ENCODE measurements at places on chromosomes 16 and 17. TPM values are rescaled to one million over a fixed set of nuclear protein-coding genes. Genes with fewer than 3 reads are reported as not detected.

Gene NGFR
- 4.1 TPM for total RNA-seq

Gene MT3
- 3.8 TPM for total RNA-seq

Gene EVPLL
- not detected for total RNA-seq

Gene PIK3R5
- 2.5 TPM for total RNA-seq

Gene ADAMTS18
- not detected for total RNA-seq

Gene ABCC12
- total RNA-seq, result not detected

Gene SLFN13
- total RNA-seq, result 3.9 TPM

Gene RHBDF2
- total RNA-seq, result 17.7 TPM

Gene STUB1
- total RNA-seq, result 144 TPM

Gene EPOP
- total RNA-seq, result 0.57 TPM

Gene PLXDC1
- total RNA-seq, result 15.8 TPM

Gene TPSG1
- not detected for total RNA-seq

Gene TBX21
- total RNA-seq, result 0.40 TPM

Gene TGFB1I1
- 13.6 TPM for total RNA-seq

Gene AIPL1
- total RNA-seq, result not detected

Gene HCRT
- total RNA-seq, result not detected

Gene KRT32
- not detected for total RNA-seq

Gene PRDM7
- not detected for total RNA-seq

Gene CHD9
- 36.4 TPM for total RNA-seq

Gene TRIM25
- total RNA-seq, result 19.5 TPM

Gene IL4R
- total RNA-seq, result 9.8 TPM

Gene SOCS1
- 3.8 TPM for total RNA-seq

Gene IL34
- 1.5 TPM for total RNA-seq

Gene EFNB3
- total RNA-seq, result 0.25 TPM

Gene G6PC1
- total RNA-seq, result not detected

Gene TERB1
- total RNA-seq, result not detected

Gene KRTAP3-3
- not detected for total RNA-seq

Gene GRIN2A
- 3.6 TPM for total RNA-seq

Gene ABI3
- total RNA-seq, result 5.6 TPM

Gene SLFN12
- total RNA-seq, result 3.1 TPM

Gene SOX8
- 0.47 TPM for total RNA-seq

Gene CCL18
- total RNA-seq, result 1.4 TPM
